Cortex of kidney (tissue), 1 donor: ENCODE measurements at places on chromosomes 3 and 15.

DNA sequence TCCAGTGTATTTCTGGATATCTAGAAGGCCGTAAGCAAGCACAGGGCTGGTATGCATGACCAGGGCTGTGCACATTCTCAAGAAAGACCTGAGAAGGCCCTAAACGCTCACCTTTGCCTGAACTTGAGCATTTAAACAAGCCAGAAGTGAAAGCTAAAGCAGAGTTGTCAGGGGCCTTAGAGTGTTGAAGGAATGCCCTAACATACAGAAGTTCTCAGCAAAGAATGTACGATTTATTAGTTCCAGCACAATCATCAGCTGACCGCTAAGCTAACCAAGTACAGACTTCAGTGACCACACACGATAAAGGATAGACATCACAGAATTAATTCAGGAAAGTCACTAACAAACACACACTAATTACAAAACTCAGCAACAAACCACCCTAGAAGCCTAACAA is 8.7 kb downstream of the HLTF start:
- no peak for DNase-seq

DNA sequence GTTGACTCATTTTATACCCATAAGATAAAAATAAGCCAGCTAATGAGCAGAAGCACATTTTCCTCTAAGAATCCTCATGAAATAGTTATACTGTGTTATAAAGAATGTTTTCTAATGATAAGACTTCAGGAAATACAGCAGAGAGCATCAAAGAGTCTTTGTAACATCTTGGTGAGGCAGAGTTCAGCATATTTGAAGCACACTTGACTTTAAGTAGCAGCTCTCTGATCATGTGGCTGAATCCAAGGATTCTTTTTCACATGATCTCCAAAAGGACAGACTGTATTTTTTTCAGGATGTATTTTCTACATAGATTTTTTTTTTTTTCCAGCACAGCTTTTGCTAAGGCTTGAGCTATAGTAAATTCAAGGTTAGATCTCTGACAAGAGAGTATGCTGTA is 195.1 kb downstream of the SI start:
- DNase-seq: no peak

DNA sequence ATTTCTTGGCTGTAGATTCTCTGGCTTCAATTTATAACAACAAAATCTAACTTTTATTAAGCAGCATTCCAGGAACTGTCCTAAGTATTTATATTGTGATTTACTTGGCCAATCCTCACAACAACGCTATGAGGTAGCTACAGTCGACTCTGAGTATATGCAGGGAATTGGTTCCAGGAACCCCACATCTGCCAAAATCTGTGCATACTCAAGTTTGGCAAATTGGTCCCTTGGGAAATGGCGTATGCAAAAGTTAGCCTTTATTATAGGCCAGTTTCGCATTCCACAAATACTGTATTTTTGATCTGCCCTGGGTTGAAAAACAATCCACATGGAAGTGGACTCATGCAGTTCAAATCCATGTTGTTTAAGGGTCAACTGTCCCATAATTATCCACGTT is 53.9 kb downstream of the RAP2B start:
- no peak for DNase-seq

- no peak for DNase-seq
These were observed 92.7 kb downstream of the SEC22A start for GRCh38 chr3:123294296-123294938.

DNA sequence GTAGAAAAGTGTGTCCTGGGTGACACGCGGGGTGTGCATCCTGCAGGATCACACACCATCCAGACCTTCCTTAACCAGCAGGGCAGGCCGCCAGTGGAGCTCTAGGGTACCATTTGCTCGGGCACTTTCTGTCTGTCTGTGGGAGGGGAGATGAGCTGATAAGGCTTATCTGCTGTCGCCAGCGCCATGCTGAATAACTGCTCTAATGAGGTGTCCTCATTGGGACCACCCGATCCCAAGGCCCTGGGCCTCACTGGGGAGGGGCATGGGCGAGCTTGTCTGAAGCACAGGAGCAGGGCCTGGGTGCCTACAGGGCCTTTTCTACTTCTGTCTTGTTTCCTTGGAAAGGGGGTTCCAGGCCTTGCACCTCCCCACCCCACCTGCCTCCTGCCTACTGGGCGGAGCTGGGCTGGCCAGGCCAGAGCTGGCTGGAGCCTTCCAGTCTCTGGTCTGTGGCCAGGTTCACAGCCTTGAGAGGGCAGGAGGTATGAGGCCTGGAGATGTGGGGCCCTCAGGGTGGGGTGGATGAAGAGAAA is 2.5 kb upstream of the GATA2 start:
- DNase-seq: no peak

DNA sequence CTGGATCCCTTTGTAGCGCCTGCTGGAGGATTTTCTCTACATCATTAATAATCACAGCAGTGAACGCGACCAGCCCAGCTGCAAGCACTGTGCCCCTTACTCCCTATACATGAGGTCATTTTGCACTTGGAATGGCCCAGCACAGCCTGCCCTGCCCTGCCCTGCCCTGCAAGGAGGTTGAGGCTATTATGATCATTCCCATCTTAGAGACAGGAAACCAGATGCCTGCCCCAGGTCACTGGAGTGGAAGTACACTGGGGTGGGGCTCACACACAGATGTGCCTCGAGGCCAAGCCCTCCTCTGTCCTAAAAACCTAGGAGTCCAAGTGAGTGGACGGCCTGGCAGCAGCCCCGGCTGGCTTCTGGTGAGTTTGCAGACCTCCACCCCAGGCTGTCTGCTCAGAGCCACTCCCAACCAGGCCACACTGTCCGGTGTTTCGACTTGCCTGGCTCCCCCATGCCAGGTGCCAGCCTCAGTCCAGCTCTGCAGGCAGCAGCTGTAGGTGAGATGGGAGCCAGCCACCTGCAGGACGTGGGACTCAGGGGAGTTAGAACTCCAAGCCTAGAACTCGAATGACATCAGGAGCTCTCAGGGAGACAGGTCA is 30.4 kb upstream of the SEC61A1 start:
- DNase-seq: no peak

DNA sequence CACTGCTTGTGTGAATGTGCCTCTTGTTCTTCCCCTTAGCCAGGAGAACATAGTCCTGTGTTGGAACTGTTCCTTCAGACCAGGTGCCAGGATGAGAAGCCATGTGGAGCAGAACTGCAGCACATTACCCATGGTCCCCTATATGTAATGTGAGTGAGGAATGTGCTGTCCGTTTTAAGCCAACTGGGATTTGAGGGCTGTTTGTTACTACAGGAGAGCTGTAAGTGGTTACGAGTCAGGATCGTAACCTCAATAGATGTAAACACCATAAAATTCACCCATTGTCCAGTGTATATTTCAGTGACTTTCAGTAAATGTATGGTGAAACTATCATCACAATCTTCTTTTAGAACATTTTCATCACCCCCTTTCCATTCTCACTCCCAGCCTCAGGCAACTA is 10.1 kb upstream of the SCAP start:
- DNase-seq: no peak

DNA sequence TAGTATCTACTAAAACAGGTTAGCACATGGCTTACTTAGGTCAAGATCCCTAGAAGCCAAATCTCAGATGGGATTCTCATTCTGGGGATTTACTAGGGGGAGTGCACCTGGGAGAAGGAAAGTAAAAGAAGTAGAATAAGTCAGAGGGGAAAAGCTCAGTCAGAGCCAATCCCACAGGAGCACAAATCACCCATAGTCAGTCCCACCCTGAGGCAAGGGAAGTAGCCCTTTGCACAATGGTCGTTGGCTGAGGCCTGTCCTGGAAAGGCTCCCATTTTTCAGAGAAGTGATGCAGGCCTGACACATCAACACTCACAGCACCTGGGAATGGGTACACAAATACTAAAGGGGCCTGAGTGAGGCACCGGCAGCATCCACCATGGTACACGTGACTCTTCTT is 39.8 kb downstream of the SST start:
- DNase-seq: no peak

- no peak for DNase-seq
These were observed 16.6 kb upstream of the LRRK1 start for GRCh38 chr15:100902436-100903167.

- DNase-seq: no peak
These were observed 304.8 kb upstream of the STAC start for GRCh38 chr3:36075491-36075890.

DNA sequence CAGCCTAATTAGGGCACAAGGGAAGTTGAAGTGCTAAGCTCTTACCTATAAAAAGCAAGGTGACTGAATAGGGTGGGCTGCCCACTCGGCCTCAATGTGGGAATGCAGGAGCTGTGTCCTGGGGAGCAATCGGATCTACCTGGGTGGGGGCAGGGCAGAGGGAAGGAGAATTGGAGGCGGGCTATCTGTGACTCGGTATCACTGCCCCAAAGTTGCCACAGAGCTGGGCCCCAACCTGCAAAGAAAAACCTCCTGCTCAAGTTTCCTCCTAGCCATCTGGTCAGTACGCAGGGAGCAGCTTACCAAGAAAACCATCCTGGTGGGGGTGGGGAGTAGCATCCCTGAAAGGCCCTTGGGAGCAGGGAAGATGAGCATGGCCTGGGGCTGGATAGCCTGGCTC is 10.7 kb downstream of the CIB2 start:
- no peak for DNase-seq

- DNase-seq: no peak
These were observed 2.4 kb downstream of the CAMK2N2 start for GRCh38 chr3:184258926-184259325.

DNA sequence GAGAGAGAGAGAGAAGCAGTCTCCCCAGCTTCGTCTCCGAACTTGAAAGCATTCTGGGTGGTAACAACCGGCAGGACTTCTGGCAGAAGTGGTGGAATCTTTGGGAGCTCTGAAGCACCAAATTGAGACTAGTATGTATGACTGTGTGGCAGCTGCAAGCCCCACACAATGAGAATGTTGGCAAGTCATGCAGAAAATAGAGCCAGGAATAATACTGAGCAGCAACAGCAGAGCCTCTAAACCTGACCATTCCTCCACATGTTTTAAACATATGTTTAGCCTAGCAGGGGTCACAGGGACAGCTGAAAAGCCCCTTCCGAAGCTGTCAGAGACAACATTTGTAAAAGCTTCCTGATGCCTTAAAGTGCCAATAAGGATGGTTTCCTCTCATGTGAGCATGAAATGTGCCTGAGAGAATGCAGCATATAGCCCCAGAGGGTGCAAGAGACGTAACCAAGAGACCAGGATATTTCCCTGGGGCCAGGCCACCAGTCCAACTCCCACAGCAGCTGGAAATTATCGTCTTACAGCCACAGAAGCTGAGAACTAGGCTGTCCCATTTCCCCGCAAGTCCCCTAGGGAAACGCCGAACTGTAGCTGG is 178.6 kb upstream of the CCDC54 start:
- DNase-seq: no peak

DNA sequence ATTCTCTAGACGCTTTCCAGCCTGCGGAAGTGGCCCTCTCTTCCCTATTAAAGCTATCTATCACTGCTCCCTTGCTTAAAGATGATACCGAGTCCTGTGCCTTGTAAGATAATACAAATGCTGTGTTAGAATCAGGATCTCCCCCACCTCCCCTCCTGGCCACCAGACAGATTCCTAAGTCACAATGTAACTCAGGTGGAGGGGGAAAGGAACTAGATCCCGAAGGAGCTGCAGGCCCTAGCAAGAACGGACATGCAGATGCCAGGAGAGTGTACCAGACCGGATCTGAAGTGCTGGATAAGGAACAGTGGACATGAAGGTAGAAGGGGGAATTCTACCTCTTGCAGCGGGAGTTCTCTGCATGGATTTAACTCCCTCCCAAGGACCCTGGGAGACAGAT is 230.7 kb upstream of the LYSMD4 start:
- DNase-seq: no peak

DNA sequence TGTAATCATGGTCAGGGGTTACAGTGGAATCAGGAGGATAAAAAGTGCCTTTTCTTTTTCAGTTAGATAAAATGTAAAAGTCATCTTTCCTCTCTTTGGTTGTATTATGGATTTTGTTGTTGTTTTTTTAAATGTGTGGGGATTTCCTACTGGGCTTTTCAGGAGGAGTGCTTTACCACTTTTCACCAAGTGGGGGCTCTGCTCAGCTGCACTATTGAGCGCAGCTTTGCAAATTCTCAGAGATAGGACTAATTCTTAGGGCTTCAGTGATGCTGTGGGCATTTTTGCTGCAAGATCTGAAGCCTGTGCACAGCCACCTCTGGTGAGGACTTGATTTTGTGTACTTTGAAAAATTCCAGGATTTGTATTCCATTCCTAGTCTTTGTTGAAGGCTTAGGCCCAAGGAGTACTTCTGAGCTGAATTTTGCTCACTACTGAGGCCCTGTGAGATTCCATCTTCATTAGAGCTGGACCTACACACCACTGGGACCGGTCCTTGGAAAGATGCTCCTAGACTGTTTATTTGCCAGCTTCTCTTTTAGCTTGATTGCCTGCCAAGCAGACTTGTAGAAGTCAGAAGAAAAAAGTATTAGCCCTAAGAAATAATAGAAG is 7.5 kb downstream of the GNB5 start:
- no peak for DNase-seq

- no peak for DNase-seq
These were observed 58.8 kb downstream of the ARHGAP31 start for GRCh38 chr3:119352863-119353527.

- DNase-seq: no peak
These were observed 471 bp downstream of the NKIRAS1 start for GRCh38 chr3:23916152-23916885.

GRCh38 chr3:63912768-63913588 is 795 bp upstream of the SCAANT1 start:
- DNase-seq: no peak

- DNase-seq: no peak
These were observed 239.4 kb downstream of the OXSM start for GRCh38 chr3:26029321-26029720.

DNA sequence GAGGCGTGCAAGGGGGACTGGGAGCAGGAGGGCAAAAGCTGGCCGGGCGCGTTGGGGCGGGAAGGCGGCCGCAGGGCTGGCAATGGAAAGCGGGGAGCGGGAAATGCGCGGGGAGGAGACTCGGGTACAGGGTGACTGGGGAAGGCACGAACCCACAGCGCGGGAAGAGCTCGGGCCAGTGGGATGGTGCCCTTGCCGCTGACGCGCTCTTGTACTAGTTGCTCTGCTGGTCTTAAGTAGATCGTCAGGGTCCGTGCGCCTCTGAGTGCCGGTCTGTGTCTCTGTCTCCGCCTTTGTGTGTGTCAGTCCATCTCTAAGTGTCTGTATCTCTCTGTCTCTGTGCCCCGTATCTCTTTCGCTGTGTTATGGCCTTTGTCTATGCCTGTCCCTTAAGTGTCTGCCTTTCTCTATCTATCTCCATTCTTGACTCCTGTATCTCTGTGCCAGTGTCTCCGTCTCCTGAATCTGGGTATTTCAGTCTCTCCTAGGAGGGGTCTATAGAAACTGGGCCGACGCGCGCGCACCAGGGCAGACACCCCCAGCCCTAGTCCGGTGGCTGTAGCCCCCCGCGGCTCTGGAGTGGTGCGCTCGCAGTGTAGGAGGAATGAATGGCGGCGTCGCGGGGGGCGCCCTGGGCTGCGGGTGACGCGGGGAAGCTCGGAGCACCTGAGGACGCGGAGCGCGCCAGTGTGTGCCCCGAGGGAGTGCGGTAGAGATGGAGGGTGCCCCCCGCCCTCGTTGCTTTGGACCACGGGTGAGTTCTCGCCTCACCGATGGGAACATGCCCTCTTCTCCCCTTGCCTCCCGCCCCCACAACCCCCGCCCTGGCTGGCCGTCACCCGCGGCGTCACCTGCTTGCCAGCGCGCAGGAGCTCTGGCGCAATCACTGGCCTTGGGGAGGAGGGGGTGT is 756 bp upstream of the CAMK2N2 start:
- DNase-seq: no peak

GRCh38 chr3:128482175-128482574 is 10.8 kb downstream of the GATA2 start:
- no peak for DNase-seq
